CD4-positive, CD25-positive, alpha-beta regulatory T cell (primary cell): ENCODE measurements at places on chromosomes 6 and 20.

DNA sequence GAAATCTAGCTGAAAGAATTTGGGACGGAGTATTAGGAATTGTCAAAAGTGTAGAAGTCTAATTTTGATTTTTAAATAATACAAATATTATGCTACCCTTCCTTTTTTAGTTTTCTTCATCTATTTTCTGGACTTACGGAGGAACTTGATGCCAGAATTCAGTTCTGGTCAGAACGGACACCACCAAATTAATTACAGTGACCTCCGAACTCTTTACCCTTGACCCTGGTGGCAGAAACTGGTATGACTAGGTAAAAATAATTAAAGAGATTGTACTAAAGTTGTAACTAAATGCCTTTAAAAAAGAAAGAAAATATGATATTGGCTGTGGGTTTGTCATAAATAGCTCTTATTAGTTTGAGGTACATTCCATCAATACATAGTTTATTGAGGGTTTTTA, 751.1 kb upstream of the MAP3K7 start:
- DNase-seq: no peak

DNA sequence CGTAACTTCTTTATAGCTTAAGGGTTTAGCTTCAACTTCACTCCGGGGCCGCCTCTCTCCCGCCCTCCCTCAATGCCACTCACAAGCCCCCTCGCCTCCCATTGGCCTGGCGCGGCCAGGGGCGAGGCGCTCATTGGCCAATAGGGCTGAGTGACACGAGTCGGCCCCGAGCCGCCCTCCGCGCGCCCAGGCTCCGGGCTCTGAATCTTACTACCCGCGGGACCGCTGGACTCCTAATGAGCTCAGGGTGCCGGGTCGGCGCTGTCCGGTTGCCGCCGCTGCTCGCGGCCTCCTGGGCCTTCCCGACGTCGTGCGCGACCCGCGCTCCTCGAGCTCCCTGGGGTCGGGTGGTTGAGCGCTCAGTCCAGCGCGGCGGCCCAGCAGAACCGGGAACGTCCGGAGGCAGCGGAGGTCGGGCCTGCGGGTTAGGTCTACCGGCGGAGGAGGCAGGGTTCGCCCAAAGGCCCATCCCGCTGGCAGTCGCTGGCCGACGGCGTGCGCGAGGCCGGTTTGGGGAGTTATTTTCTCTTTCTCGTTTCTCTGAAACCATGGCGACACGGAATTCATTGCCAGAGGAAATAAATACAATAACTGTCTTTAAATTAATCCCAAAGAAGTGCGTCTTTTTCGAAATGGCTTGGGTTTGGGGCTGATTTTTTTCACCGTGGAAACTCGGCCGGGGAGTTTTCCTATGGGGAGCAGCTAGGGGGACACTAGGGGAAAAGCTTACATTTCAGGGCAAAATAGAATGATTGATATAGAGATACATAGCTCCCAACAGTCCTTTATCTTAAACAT, at the start of gene SIM1:
Gene SIM1 (minus strand): TSS at position 19 of the 798 bp plus-strand sequence. CDS start 1,453 bp downstream, outside the sequence.
- peak; percentile 42 for DNase-seq

GRCh38 chr20:53826090-53826489, 232.5 kb upstream of the ZNF217 start:
- no peak for DNase-seq

DNA sequence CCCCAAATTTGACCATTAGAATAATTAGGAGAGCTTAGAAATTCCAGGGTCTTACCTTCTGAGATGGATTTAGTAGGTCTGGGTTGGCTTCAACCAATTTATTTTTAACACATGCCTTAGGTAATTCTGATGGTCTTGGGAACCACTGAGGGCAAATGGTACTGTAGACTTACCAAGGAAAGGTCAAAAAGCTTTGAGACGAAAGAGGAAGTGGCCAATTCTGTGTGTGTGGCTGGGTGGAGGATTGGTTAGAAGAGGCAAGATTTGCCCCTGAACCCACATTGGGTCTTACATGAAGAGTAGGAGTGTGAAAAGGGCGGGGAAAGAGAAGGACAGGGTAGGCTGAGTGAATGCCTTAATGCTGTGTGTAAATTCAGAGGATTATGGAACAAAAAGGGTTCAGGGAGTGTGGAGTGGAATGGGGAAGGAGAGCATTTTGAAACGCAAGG, 2.7 kb downstream of the ITCH start:
- no peak for DNase-seq

- no peak for DNase-seq
These were observed 6.4 kb upstream of the PMEPA1 start for GRCh38 chr20:57716202-57716601.

DNA sequence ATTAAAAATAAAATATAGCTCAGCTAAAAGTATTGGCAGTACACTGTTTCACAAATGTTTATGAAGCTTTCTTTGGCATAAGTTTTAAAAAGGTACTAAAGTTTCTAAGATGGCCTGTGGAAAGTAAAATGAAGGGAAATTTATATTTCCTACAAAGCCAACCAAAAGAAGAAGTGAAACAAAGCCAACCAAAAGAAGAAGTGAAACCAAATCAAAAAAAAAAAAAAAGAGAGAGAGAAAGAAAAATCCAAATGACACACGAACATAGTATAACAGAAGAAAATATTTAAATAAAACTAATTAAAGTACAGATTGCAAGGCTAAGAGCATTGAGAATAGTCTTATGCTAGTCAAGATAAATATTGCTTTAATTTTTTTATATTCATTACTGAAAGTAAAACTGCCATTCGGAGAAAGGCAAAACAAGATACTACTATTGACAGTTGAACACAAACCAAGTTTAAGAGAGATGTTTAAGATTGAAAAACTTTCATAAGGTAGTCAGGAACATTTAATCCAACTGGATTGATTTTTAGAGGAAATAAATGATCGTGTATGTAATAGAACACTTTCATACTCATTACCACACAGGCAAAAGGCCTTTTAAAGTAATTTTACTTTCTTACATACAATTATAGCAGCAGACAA, 12.8 kb upstream of the KHDRBS2 start:
- no peak for DNase-seq

GRCh38 chr20:4050203-4050980, 35.0 kb upstream of the RNF24 start:
- no peak for DNase-seq

GRCh38 chr6:127748290-127748689, 152.6 kb downstream of the THEMIS start:
- no peak for DNase-seq

- no peak for DNase-seq
These were observed 105.7 kb upstream of the KCNK16 start for GRCh38 chr6:39428152-39428551.

GRCh38 chr20:32537657-32538525, 47.2 kb downstream of the NOL4L start:
- peak; percentile 34 for DNase-seq

DNA sequence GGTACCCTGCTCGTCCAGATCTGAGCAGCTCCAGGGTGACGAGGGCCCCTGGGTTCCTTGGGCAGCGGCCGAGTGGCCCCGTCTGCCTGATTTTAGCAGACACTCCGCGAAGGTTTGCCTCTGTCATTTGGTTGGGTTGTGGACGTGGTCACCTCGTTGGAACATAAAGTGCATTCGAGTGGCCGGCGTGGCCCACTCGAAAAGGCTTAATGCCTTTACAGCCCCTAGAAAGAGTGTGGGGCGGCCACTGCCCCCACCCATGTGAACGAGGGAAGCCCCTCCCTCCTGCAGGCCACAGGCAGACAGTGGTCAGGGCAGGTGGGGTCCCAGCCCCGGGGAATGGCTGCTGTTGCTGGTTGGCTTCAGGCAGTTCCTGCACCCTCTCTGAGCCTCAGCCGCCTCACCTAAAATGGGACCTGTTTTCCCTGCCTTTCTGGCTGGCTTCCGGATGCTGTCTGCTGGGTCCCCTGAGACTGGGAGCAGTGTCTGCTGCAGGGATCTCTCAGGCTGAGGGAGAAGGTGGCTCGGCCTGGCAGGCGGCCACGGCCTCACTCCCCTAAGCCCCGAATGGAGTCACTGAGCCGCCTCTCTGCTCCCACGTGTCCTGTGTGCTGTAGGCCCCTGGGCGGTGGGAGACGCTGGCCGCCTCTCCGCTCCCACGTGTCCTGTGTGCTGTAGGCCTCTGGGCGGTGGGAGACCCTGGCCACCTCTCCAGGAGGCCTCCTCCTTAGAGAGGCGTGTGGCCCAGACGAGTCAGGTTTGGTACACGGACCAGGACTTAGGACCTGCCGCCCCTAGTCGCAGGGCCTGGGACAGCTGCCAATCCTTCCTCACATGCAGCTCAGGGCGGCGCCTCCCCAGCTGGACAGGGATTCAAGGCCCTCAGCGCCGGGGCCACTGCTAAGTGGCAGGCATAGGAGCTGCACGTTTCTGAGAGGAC, 233.0 kb downstream of the ERMARD start:
- DNase-seq: no peak

- DNase-seq: no peak
These were observed 143.2 kb upstream of the ZNF217 start for GRCh38 chr20:53736757-53737395.

DNA sequence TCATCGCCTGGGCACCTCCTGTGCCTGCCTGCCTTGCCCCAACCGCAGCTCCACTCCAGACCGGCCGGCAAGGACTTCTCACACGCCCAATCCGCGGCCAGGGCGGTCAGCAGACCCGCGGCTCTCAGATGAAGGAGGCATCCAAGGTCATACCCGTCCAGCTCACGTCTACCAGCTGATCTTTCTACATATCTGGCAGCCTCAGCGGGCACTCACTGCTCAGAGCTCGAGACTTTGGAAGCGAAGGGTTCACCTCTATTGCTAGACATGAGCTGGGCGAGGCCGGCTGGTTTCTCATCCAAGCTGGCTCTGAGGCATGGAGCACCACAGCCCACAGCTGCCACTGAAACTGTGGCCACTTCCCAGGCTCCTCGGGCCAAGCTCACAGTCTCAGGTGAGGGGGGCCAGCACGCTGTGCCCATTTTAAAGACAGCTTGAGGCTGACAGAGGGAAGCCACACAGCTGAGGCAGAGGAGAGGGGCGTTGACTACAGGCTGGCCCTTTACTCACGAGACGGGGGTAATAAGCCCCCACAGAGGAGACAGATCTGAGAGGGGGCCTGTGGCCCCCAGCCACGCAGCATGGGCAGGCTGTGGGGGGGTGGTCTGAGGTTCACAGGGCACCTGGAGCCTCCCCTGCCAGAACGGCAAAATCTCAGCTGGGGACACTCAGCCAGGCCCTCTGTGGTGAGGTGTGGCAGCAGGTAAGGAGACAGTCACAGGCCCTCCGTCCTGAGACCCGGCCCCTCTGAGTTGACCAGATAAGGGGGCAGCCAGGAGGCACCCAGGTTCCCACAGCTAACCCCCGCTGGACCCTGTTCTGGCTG, 2.0 kb downstream of the LAMA5 start:
- DNase-seq: no peak

DNA sequence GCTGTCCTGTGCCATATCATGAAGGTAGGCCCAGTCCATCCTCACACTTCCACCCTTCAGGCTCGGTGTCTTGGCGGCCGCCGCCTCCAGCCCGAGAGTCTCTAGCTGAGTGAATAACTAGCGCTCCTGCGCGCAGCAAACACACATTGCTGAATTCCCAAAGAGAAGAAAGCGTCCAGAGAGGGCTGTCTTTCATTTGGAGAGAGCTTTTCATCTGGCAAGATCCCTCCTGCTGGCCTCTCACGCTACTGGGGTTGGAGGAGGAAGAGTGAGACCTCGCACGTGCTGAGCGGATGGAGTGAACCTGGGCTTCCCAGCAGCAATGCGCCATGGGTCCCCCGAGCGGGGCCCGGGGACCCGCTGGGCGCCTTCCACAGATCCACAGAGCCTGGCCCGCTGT, 73.2 kb downstream of the NCR2 start:
- DNase-seq: no peak

DNA sequence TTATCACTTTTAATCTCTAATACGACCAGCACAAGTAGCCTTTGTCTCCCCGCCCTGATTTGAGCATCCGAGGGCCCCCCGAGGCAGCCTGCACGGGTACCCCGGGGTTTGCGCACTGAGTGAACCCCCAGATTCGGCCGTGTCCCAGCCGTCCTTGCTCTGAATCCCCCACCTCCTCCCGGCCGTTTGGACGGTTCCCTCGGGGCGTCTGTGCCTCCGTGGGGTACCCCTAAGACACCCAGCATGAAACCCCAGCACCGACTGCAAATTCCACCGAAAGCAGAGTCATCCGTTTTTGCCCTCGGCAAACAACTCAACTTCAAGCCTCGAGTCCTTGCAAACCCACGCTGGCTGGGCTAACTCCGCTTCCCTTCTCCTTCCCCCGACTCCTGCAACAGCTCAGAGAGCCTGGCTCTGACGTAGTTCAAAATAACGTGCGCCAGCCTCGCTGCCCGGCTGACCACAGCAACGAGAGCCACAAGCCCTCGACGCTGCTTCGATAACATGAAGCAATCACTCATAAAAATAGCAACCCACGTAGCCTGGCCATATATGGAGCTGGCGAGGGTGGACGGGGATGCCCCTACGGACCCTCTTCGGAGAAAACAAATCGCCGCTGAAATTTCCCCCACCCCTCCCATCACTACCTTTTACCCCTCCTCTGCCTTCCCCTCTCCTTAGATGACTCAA, 764 bp upstream of the SNAP25 start:
- no peak for DNase-seq

DNA sequence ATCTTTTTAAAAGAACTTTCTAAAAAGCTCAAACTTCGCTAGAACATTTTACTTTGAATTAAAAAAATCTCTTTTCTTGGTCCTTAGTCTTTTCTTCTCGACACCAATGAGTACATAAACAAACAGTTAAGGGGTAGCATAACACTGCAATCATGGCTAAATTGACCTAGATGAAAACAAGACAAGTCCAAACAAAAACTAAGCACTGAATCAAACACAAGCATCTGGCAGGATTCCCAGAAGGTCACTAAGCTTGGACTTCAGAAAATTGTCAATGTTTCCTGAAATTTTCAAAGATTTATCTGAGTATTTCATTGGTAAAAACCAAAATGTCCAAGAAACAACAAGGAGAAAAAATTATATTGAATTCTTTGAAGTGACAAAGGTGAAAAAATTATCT, 5.0 kb downstream of the COL21A1 start:
- DNase-seq: no peak

GRCh38 chr6:42715871-42716270, 6.5 kb downstream of the PRPH2 start:
- no peak for DNase-seq

DNA sequence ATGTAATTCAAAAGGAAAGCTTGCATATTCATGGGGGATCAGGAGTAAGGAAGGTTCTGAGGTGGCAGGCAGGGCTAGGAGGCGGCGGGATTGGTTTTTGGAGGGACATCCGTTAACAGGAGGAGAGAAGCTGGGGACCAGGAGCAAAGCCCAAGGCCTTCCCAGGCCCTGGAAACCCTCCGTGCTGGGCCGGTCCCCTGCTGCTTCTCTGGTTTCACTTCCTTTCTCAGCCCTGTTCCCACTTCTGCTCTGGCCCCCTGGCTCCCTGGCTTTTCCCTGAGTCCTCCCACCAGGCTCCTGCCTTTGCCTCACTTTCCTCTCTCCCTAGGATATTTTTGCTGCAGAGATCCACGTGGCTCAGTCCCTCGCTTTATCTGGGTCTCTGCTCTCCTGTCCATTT, 26.4 kb upstream of the SALL4 start:
- DNase-seq: no peak

DNA sequence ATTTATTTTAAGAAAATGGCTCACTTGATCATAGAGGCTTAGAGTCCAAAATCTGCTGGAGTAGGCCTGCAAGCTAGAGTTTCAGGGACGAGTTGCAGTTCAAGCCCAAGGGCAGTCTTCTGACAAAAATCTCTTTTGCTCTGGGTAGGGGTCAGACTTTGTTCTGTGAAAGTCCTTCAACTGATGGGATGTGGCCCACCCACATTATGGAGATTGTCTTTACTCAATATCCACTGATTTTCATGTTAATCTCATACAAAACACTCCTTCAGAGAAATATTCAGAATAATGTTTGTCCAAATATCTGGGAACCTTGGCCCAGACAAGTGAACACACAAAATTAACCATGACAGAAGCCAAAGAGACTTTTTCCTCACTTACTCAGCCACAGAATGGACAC, 98.6 kb upstream of the RSPO3 start:
- DNase-seq: no peak

- no peak for DNase-seq
These were observed 18.0 kb downstream of the APCDD1L start for GRCh38 chr20:58497076-58497641.
